CD4-positive, alpha-beta memory T cell (primary cell): ENCODE measurements at places on chromosomes 12 and 14. TPM values are rescaled to one million over a fixed set of nuclear protein-coding genes. Genes with fewer than 3 reads are reported as not detected.

CLEC14A gene
- not detected for polyA plus RNA-seq

ABCD2 gene
- 8.2 TPM for polyA plus RNA-seq

KIF5A gene
- not detected for polyA plus RNA-seq

DHRS7 gene
- polyA plus RNA-seq, result 386 TPM

VASH1 gene
- polyA plus RNA-seq, result 0.59 TPM

L2HGDH gene
- 6.1 TPM for polyA plus RNA-seq

SLC4A8 gene
- polyA plus RNA-seq, result 0.77 TPM

MUCL1 gene
- polyA plus RNA-seq, result not detected

CLMN gene
- polyA plus RNA-seq, result not detected

GRIN2B gene
- 0.01 TPM for polyA plus RNA-seq

FGF6 gene
- not detected for polyA plus RNA-seq

IAPP gene
- not detected for polyA plus RNA-seq

KRT7 gene
- polyA plus RNA-seq, result not detected

LBHD2 gene
- not detected for polyA plus RNA-seq

CLEC4A gene
- 0.69 TPM for polyA plus RNA-seq
